AML-193 (cell line): ENCODE measurements at places on chromosomes 6 and 20.

- no peak for DNase-seq
Observed at GRCh38 chr6:148016013-148016412, 326.6 kb upstream of the SASH1 start.

DNA sequence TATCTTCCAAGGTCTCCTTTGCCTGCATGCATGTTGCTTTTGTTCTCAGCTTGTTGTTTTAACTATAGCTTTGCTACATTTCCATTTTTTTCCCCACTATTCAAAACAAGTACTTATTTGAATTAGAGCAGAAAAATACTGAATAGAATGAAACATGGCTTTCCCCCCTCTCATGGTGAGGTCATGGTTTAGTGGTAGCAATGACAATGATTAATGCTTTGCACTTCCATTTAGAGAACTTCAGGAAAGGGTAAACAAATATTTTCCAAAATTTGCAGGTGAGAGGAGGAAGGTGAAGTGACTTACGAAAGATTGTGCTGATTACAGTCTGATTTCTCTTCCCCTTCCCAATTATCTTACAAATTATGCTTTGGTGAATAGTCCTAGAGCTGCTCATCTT is 47.8 kb upstream of the TRAF3IP2 start:
- no peak for DNase-seq

GRCh38 chr6:100719883-100720682 is 161.0 kb downstream of the ASCC3 start:
- peak; percentile 58 for DNase-seq

DNA sequence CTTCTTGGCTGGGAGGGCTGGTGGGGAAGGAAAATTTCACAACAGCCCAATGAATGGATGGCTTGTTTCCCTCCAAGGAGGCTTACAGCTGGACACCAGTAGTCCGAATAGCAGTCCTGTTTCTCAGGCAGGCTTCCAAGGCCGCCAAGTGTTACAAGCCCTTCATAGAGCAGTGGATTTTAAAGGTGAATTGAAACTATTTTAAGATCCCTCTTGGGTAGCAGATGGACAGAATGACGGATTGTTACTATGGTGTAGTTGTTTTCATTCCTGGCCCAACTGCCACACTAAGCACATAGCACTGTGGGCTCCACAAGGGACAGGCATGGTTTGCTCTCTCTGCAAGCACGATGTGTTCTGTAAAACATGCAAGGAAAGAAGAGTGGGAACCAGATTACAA is 203.3 kb upstream of the TAB2 start:
- no peak for DNase-seq

- DNase-seq, result peak; percentile 85
Observed at GRCh38 chr6:150417899-150418826, 49.4 kb downstream of the IYD start.

DNA sequence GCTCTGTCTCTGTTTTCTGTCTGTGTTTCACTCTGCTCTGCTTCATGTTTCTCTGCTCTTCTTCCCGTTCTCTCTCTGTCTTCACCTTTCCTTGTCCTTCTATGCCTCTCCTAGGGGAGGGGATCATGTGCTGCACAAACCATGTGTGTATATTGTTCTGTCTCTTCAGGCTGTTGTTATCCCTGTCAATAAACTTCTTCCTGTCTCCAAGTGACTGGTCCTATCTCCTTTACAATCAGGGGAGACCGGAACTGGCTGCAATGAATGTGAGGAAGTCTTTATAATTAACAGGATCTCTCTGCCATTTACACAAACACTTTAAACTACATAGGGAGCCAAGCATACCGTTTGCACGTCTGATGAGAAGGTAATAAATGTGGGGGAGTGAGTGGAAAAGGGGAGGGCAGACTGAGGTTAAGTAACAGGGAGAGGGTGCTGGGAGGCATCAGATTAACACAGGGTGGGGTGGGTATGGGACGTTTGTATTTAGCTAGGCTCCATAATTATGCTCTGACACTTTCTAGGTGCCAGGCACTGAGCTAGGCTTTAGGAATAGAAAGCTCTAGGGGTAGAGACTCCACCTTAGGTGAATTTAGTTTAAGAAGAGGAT is 626.1 kb downstream of the DHX35 start:
- no peak for DNase-seq

- DNase-seq, result peak; percentile 41
Observed at GRCh38 chr6:90583179-90583835, 3.6 kb downstream of the MAP3K7 start.

GRCh38 chr6:118630067-118630466 is 21.3 kb downstream of the CEP85L start:
- DNase-seq, result no peak

DNA sequence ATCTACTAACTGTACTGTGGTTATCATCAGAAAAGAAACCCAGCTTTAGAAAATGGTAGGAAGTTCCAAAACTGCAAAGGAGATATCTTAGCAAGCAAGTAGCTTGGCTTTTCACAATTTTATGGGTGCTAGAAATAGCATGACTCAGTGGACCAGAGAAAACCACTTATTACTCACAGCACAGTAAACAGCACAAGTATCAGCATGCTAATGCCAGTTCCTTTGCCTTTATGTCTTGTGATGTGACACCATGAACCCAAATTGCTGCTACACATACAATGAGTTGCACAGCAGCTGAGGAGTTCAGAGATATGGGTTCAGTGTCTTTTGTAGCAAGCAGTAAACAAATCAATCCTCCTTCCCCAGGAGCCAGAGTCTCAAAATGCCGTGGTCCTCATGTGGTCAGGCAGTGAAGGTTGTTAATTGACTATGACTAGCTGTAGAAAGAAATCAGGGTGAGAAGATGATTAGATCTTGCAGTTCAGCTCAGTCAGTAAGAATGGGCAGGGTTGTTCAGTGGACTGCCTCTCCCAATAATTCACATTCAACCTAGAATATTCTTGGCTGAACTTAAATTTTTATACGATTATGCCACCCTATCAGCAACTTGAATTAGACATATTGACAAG is 73.3 kb downstream of the OPRM1 start:
- DNase-seq, result no peak

DNA sequence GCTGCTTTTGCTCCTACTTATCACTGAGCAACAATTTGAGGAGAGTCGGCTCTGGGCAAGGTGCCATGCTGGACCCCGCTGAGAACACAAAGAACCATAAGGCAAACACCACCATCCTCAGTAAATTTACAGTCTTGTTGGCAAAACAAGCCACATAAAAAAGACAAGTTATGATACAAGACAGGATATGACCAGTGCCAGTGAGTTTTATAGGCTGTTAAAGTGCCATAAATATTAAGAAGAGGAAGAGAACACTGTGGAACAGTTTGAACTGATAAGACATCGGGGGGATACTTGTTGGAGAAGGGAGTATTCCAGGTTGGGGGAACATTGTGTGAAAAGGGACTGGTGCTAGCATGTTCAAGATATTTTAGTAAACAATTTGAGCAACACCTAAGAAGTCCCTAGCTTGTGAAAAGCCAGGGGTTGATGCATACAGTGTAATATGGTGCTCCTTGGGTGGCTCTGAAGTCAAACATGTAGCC is 25.3 kb upstream of the RIPOR2 start:
- DNase-seq, result no peak

GRCh38 chr20:20060234-20060998 is 8.1 kb downstream of the CFAP61 start:
- no peak for DNase-seq

DNA sequence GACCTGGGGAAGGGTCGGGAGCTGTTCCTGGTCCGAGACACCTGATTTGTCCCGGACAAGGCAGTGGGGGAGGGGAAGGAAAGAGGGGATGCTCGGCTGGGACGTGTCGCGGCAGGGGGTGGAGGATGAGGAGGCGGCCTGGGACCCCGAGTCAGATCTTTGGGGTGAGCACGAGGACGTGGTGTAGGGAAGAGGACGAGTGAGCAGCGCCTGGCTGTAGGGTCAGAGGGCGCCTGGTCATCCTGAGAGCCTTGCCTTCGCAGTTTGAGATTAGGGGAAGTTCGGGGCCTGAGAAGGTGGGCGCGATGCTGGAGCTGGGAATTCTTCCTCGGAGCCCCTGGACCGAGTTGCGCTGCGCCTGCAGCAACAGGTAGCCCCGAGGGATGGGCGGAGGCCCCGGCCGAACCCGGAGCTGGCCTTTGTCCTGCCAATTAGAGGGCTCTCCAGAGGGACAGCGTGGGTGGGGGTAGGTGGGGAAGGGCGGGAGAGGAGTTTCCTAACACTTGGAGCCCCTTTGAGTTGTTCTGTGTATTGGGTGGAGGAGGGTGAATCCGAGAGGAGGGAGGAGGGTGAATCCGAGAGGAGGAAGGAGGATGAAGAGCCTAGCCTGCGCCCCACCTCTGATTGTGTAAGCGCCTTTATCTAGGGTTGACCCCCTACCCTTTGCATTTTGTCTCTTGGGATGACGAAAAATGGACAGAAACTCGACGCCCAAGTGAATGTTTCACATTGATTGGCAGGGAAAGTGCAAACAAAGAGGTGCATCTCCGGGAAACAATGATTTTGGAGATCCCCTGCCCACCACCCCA is 72.0 kb downstream of the SOX4 start:
- DNase-seq, result no peak

- peak; percentile 87 for DNase-seq
Observed at GRCh38 chr6:166956444-166957086, at the start of gene RNASET2. Gene RNASET2, minus strand, starts transcription at chr6:166956550. Its CDS starts 368 bp downstream, at chr6:166956182.

DNA sequence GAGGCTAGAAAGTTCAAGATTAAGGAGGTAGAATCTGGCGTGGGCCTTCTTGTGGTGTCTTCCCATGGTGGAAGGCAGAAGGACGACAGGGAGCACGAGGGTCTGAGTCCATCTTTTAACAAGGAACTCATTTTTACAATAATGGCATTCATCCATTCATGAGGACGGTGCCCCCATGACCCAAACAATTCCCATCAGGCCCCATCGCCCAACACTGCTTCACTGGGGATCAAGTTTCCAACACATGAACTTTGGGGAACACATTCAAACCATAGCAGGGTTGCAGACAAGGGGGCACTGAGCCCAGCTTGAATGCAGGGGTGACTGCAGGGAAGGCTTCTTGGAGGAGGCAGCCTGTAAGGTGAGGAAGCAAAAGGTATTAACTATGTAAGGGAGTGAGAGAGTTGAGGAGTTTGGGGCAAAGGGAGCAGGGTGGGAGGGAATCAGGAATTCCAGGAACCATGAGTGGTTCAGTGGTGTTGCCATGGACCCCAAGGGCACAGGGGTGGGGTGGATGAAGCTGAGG is 5.5 kb downstream of the RAB44 start:
- DNase-seq, result no peak

- DNase-seq, result no peak
Observed at GRCh38 chr20:51535674-51536073, 6.8 kb downstream of the NFATC2 start.

- DNase-seq, result peak; percentile 38
Observed at GRCh38 chr20:36573798-36574365, 485 bp downstream of the TGIF2 start.

- DNase-seq, result peak; percentile 76
Observed at GRCh38 chr6:29651413-29652197, 5.3 kb upstream of the MOG start.

DNA sequence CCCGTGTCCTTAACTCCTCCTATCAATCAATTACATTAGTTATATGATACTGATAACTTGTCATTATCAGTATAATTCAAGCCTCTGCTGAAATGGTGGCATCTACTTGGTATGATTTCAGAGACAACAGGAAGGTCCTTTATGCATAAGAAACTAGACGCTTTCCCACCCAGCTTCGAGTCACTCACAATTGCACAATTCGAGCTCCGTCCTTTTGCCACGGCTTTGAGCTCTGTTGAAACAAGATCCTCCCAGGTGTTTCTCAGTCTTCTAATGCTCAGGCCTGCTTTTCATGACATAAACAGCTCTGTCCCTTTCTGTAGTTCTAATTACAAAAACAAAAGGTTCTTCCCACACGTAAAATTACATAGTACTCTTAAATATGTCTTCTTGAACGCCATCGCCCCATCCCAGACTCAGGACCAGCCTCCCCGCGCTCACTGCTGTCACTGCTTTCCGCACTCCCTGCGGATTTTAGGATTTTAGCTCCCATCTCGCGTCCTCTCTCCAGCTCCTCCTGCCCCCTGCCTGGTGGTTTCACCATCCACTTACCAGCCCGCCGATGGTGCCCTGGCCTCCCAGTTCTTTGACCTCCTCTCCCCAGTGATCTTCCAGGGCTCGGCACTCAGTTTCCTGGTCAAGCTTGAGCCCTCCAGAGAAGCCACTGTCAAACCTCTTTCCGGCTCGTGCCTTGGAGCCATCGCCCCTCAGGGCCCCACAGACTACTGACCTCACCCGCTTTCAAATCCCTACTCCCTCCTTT is 23.2 kb upstream of the PNPLA1 start:
- peak; percentile 12 for DNase-seq

GRCh38 chr20:32761831-32762753 is at the start of gene DNMT3B:
Gene DNMT3B, plus strand, starts transcription at chr20:32762385. Its CDS starts 17,939 bp downstream, at chr20:32780324.
- DNase-seq, result peak; percentile 25

DNA sequence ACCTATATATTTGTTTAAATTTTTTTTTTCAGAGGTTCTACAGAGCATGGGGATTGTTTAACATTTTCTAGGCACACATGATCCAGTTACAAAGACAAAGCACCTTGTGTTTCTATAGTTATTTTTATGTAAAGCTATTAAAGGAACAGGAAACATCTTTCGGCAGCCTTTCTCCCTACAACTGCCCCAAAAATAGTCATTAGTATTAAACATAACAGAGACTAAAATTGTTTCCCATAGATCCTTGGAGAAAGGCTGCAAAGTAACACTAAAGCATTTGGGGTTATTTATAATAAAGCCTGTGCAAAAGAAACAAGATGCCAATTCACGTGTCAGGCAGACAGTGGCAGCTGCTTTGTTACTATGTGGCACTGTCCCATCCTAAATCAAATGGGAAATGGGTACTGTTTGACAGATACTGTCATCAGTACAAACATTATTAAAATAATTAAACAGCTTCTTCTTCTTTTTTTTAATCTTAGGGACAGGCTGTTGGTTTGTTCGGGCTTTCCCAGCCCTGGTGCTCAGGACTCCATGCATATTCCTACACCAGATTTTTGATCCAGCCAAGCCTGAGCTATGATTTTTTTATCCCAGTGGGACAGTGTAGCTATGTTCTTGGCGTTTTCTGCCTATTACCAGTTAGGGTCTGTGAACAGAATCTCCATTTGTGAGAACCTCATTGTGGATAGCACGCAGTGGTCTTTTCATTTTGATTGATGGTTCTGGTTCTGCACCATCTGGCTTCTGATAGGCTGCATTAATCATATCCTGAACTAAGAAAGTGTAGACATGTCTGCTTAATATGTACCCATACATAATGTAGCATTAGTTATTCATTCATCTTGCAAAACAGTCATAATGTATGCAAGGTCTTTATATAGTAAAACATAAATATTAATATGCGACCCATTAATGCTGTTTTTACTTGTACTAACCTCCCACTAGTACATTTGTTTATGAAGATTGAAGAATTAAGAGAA is 460.4 kb upstream of the SOX4 start:
- DNase-seq, result no peak

DNA sequence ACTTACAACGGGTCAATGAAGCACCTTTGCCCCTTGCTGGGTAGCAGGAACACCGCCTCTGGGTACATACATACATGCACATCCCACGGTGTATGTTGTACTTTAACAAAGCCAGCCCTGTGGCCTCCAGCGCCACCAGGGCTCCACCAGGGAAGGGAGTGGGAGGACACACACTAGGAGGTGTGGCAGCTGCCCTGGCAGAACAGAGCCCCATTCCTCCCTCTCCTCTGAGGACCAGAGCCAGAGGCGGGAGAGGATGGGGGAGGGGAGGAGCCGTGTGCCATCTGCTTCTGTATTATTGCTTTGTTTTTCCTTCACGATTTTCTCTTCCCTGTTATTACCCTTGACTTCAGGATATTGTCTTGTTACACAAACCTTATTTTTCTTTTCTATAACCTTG is 105.8 kb upstream of the TRAF3IP2 start:
- no peak for DNase-seq
